Activated CD4-positive, alpha-beta T cell treated with anti-CD3 and anti-CD28 coated beads for 48 hours (primary cell): ENCODE measurements at places on chromosomes 4 and X.

DNA sequence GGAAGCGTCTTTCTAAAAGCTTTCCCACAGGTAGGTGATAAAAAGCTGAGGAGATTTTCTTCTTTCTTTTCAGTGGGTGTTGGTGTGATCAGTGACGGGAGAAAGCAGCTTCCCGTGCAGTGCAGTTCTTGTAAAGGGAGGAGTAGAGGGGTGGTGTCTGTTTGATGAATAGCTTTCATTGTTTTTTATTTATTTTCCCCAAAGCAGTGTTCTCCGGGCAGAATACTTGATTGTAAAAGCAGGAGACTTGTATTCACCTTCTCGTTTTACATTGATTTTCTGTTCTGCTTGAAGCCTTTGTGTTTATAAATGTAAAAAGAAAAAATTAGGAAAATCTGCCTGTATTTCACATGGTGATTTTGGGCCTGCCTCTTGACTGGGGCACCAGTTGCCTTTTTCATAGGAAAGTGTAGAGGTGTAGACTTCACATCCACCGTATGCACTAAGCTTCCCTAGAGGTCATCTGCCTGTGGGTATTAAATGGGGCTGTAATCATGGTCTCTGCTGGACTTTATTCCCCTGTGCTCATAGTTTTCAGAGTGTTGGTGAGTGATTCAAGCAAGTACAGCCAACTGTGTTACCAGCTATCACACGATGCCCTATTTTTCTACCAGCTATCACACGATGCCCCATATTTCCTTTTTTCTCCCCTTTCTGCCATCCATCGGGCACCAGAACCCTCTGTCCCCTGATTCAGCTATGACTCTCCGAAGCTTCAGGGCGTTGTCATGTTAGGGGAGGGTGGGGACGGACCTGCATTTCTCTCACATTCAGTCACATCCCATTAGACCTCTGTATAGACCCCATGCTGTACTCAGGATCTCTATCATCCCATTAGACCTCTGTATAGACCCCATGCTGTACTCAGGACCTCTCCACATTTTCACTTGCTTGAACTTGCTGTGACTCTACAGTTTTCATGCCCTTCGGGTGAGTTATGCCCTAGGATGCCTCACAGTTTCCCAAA is 526.5 kb downstream of the TRIML1 start:
- no peak for DNase-seq

DNA sequence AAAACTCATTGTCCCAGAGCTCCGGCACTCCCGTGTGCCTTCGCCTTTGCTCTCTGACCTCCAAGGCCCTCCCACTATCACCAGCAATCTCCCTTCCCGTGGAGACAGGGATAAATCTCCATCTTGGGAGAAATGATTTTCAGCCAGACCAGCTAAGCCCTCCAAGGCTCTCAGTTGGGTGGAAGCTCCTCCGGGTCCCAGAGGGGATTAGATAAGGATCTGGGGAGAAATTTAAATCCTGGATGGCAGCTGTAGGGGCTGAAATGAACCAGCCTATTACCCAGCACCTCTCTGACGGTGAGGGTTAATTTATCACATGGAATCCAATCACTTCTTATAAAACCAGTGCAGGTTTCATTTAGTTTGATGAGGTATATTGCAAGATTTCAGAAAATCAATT is 366.2 kb downstream of the FBXW7 start:
- no peak for DNase-seq

GRCh38 chr4:99185581-99185980 is 33.5 kb downstream of the ADH6 start:
- no peak for DNase-seq

DNA sequence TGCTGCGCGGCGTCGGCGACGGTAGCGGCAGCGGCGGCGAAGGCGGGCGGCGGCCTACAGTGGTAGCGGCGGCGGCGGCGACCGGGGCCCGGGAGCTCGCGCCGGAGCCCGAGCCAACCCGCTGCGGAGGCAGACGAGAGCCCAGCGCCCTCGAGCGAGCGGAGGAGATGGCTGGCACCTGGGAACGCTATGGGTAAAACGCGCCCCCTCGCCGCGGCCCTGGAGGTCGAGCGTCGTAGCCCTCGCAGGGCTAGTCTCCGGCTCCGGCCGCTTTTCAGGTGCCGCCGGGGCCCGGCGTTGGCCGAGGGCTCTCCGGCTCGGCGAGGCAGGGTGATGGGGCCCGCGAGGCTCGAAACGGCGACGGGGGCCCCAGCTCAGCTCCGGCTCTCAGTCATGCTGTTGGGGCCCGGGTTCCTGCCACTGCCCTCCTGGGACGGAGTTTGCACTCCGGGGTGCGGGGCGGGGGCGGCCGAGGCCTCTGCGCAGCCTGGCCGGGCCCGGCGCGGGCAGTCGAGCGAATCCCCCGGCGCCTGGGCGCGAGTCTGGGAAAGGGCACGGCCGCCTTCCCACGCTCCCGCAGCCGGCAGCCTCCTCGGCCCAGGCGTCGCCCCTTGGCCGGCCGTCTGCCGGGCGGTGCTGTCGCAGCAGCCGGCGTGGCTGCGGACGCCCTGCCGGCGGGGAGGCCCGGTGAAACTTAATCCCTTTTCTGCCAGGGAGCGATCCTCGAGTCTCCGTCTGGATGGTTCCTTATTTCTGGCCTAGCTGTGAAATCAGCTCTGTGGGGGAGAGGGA is 768 bp downstream of the MID2 start:
- DNase-seq: peak; percentile 43

GRCh38 chrX:69218407-69218997 is 53.2 kb upstream of the PJA1 start:
- DNase-seq: no peak

- no peak for DNase-seq
Measured at GRCh38 chr4:79679859-79680258, 271.8 kb upstream of the GK2 start.

DNA sequence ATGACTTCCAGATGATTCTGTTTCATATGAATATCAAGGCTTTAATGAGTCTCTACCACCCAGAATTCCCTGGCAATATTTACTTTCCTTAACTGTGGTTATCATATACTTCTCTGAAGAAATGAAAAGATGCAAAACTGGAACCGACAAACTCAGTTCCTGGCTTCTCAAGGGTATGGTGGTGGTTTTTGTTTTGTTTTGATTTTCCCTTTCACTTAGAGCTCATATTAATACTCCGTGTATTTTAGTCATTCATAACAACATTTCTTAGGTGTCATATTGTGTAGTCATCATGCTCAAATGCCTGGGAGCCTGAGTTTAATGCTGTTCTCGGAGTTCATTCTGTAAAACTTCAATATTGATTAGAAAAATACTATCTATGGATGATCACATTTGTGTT is 665 bp downstream of the TRPC5OS start:
- no peak for DNase-seq
